Erythroblast (primary cell): ENCODE measurements at places on chromosomes 5 and 9.
A peak's percentile ranks its signal among the peaks of the same experiment; 100 is the strongest.

DNA sequence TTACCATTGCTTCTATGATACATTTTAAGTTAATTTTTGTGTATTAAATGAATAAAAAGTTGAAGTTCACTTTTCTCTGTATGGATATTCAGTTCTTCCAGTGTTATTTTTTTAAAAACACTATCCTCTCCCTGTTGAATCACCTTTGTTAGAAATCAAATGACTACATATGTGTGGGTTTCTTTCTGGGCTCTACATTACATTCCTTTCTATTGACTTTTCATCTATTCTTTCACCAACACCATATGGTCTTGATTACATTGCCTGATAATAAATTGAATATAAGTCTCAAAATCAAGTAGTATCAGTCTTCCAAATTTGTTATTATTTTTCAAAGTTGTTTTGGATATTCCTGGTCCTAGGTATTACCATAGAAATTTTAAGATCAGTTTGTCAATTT lies 7.3 kb upstream of the RASEF start:
- no peak for DNase-seq

DNA sequence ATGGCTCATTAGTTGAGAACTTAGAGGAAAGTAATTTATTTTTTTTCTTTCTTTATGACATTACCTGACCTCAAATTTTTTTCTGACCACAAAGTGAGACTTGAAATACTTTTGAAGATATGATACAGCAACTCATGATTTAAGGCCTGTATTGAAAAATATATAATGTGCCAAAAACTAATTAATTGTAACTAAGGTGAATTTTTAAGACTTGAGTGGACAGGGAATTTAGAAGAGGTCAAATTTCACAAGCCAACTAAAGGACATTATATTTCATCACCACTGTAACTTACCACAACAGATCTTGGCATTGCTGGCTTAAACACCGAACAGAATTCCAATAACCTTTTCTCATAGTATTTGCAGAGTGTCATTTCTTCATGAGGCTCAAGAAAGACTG lies 1.8 kb downstream of the CCNH start:
- DNase-seq = peak; percentile 13

- no peak for DNase-seq
Observed at GRCh38 chr9:77421506-77422265, 226.4 kb downstream of the GNA14 start.

GRCh38 chr9:92138157-92138959 lies 23.1 kb upstream of the SPTLC1 start:
- peak; percentile 81 for DNase-seq

DNA sequence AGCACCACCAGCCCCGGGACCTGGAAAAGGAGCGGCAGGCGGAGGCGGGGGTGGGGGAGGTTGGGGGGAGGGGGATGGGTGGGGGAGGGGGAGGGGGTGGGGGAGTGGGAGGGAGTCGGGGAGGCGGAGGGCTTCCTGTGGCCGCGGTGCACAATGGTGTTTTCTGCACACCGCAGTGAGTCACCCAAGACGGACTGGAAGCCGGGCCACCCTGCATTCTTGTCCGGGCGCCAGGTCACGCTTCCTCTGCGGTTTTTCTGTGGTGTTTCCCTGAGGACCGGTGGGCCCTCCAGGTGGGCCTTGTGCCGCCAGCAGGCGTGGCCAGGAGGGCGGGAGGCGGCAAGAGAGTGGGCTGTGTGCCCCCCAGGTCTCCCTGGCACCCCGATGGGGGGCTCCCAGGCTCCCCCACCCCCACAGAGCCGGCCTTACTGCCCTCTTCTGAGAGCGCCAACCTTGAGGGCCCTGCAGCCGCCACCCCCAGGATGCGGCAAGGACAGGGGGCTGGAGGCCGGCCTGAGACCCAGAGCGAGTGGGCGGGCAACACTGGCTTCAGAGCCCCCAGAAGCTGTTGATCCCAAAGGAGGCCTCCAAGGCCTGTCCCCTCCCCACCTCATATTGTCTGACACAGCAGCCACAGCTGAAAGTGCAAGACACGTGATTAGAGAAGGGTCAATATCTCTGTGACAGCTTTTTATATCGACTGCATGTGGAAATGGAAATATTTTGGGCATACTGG lies 11.1 kb downstream of the EXD3 start:
- DNase-seq = no peak

- no peak for DNase-seq
Observed at GRCh38 chr5:138636398-138636944, 61.3 kb upstream of the HSPA9 start.

DNA sequence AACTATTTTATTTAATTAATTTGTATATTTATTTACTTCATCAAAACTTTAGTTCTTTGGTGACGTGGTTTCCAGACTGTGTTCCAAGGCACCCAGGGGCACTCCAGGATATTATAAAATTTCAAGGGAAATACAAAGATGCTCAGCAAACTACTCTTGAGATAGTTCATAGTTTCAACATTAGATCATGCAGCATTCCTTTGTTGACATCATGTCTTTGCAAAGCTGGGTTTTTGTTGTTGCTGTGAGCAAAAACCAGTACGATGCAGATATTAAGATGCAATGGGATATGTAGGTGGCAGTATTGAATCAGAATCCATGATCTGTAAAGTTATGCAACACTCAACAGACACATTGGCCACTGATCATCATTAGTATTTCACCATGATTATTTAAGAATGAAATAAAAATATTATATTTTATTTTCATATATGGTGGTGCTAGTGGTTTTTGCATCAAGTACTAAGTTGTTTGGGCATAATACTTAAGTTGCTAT lies 219.7 kb downstream of the ADCY2 start:
- DNase-seq = no peak

DNA sequence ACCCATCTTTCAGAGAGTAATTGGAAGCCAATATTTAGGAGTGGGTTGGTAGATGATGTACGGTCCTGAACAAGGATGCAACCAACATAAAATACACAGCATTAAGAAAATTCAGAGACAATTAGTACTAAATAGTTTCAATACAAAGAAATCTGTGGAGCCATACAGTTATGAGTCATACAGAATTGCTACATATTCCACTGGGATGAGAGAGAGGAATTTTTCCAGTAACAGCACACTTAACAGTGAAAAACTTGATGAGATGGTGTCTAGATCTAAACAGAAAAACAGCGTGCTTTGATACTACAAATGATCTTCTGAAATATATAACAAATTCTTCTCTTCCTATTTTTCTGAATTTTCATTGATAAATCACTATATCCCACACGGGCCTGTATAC lies 1999.3 kb upstream of the CDH9 start:
- no peak for DNase-seq
